Upper lobe of left lung (tissue), 6 donors: ENCODE measurements at places on chromosomes 1 and 21. TPM values are rescaled to one million over a fixed set of nuclear protein-coding genes. Genes with fewer than 3 reads are reported as not detected.

The RHEX gene
- 3.1 TPM for total RNA-seq

DNA sequence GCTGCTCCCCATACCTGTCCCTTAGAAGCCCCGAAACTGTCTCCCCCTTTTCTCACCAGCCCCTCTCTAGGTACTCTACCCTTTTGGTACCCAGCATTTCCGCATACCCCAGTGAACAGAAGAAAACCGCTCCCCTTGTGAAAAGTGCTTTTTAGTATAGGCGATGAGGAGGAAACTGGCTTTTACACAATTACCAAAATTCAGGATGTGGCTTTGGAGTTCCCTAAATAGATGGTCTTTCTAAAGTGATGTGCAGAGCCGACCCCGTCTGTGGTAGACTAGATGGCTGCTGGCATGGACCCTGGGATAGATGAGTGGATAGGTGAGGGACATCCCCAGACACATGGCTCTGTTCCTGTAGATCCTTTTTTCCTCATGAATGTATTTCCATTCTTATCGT is 2.6 kb upstream of the PER3 start:
- DNase-seq: no peak

GRCh38 chr1:207644852-207645634 is at the start of gene CR1L:
TSS of gene CR1L (plus strand) at chr1:207645133. CDS start at chr1:207645234, 101 bp downstream.
- peak; percentile 96 for DNase-seq

GRCh38 chr21:30541764-30542163 is at the start of gene KRTAP19-6:
TSS of gene KRTAP19-6 (minus strand) at chr21:30541864. CDS start at chr21:30541833, 31 bp downstream.
- DNase-seq: no peak

GRCh38 chr1:43398227-43398626 is 8.5 kb downstream of the SZT2 start:
- no peak for DNase-seq

DNA sequence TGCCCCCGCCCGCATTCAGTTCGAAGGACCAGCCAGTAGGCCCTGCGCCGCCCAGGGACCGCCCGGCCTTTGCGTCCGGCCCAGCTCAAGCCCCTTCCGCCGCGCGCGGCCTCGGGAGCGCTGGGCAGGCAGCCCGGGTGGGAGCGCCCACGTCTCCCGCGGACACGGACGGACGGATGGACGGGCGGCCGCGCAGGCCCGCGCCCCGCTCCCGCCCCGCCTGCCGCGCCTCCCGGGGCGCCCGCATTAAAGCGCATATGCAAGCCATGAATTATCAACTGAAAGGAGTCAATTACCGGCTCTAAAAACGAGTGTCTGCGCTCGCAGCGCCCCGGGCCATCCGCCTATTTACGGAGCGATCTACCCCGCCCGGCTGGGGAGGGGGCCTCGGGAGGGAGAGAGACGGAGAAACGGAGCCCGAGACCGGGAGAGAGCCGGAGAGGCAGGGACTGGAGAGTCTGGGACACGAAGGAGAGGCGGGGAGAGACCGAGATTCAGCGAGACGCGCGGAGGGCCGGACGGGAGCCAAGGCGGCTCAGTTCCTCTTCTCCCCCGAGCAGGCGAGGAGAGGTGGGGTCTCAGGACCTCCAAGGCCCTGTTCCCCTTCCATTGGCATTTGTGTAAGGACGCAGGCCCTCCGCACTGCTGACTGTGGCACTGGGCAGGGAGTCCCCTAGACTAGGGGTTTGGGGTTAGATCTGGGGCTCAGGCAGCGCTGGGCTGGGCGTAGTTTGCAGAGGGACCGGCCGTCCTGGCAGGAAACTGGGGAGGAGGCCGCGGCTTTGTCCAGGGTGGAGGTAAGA is 41.3 kb upstream of the DMBX1 start:
- DNase-seq: no peak

DNA sequence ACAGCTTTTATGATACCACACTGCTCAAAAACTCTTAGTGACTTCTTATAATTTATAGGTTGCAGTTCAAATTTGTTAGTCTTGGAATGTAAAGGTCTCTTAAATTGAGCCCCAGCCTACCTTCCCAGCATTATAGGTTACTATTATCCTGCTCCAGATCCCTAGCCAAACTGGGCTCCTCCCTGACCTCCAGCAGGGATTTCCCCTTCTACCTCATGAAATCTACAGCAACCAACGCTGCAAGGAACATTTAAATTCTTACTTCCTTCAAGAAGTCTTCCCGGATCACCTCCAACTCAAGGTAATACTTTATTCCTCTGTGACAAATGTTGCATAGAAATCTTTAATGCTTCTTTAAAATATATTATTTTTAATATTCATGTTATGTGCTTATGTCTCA is 255.1 kb upstream of the C1orf105 start:
- DNase-seq: no peak

The FBXO28 gene
- total RNA-seq: 9.1 TPM

- no peak for DNase-seq
Measured at GRCh38 chr1:94666797-94667196, 125.2 kb upstream of the F3 start.

DNA sequence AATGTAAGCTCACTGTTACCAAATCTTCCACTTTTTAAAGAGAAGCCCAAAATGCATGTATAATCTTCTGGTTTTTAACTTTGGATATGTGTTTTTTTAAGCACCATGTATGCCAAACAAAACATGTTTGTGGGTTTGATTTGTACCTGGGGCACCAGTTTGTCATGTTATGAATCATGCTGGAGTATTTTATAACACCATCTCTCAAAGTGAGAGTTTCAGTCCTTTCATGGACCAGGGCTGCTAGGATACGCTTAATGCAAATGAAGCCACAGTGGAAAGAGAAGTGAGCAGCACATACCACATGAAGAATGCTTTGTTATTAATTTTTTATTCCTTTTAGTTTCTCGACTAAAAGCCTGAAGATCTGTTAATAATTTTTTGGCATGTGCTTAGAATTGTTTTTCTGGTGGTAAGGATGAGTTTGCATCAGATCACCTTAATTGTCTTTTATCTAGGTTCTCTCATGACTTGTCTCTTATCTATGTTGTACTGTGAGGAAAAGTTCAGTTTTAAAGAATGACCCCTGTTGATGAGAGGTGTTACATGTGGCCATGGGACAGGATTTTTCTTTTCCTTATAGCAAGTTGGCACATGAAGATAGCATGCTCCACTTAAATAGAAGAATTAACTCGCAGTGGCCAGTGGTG is 2.0 kb upstream of the RABGAP1L start:
- DNase-seq: no peak

The ZNF593OS gene
- not detected for total RNA-seq

The TMEM240 gene
- total RNA-seq: 3.1 TPM
